Endodermal cell (in vitro differentiated cells): ENCODE measurements at places on chromosomes 2 and 18. TPM values are rescaled to one million over a fixed set of nuclear protein-coding genes. Genes with fewer than 3 reads are reported as not detected.

Gene RBM44
- 0.42 and 0.50 TPM in 2 replicates for total RNA-seq

Gene CNDP1
- total RNA-seq: 0.21 to 0.42 TPM in 2 of 3 replicates, not detected in the other

Gene HOXD12
- not detected in 3 replicates for total RNA-seq

Gene DYNC1I2
- total RNA-seq: 92.5 and 98.5 TPM in 2 replicates

Gene PPP1R1C
- 6.1 and 8.1 TPM in 2 replicates for total RNA-seq

Gene PLEKHA3
- total RNA-seq: 22.3 and 22.8 TPM in 2 replicates

Gene UCN
- total RNA-seq: 0.52 and 0.59 TPM in 2 replicates

Gene GPR45
- not detected in 3 replicates for total RNA-seq

Gene CIDEA
- total RNA-seq: not detected in 2 replicates

Gene CHRND
- not detected in 3 replicates for total RNA-seq

Gene RASGRP3
- total RNA-seq: 0.27 TPM in 1 of 2 replicates, not detected in the other

Gene CTAGE1
- not detected in 3 replicates for total RNA-seq

Gene TMEM185B
- total RNA-seq: 22.9 and 23.5 TPM in 2 replicates

Gene KIF5C
- 40.0 and 41.9 TPM in 2 replicates for total RNA-seq
